Effector memory CD4-positive, alpha-beta T cell (primary cell): ENCODE measurements at places on chromosomes 7 and 10.

GRCh38 chr10:100634034-100634433, 98.3 kb downstream of the HIF1AN start:
- DNase-seq = no peak

DNA sequence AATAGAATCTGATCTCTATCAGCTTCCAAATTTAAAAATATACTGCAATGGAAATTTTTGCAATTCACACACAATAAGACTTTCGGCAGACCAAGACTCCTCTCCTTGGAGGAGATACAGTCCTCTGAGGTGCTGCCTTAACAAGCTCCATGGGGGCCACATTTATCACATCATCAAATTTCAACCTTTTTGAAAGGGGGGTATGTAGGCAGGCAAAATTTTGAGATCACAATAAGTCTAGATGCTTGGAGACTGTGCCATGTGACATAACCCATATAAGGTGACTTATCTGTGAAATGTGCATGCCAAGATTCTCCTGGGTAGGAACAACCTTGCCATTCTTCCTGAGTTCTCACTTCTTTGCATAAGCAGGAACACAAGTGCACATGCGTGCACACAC, at the start of gene OR2A12:
TSS of gene OR2A12 (plus strand) at position 301 of the 400 bp plus-strand sequence. CDS start 8,830 bp downstream, outside the sequence.
- DNase-seq = no peak

DNA sequence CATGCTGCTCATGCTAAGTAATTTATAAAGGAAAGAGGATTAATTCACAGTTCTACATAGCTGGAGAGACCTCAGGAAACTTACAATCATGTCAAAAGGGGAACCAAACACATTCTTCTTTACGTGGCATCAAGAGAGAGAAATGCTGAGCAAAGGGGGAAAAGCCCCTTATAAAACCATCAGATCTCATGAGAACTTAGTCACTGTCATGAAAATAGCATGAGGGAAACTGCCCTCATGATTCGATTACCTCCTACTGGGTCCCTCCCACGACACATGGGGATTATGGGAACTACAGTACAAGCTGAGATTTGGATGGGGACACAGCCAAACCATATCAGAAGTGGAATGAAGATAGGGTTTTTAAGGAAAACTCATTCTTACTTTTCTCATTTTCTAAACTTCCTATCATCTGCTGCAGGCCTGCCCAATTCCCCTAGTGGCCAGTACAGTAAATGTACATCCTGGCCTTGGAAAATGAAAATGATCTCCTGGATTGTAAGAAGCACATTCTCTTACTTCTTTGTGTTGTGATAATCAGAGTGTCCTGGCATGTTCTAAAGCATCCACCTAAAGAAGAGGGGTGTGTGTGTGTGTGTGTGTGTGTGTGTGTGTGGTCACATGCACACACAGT, 421.5 kb downstream of the LRMDA start:
- DNase-seq = no peak

GRCh38 chr7:69801729-69802682, 203.7 kb downstream of the AUTS2 start:
- DNase-seq = no peak

DNA sequence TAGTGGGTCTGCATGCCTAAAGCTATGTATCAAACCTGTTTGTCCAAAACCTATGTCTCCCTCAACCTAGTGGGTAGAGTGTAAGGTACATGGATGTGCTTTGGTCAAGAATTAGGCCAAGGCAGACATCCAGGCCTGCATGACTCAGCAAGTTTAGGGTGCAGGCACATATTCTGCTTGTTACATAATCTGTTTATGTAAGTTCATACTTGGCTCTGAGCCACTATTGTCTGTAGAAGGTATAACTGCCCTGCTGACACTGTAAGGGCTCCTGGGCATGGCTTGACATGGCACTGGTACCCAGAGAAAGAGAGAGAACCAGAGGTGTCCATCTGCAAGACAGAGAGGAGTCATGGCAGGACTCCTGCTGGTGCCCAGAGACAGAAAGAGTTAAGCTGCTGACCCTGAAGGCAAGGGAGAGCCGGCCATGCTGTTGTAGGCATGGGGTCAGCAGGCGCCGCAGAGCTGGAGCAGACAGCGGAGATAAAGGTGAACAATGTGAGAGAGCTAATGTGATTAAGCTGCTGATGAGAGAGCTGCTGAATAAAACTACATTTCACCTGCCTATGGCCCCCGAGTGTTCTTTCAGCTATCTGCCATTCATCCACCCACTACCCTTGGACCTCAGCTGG, 118.5 kb upstream of the TMEM106B start:
- DNase-seq = no peak

GRCh38 chr7:85185424-85186082, 1.3 kb downstream of the SEMA3D start:
- no peak for DNase-seq

GRCh38 chr10:86098187-86098881, 268.3 kb downstream of the GRID1 start:
- no peak for DNase-seq

DNA sequence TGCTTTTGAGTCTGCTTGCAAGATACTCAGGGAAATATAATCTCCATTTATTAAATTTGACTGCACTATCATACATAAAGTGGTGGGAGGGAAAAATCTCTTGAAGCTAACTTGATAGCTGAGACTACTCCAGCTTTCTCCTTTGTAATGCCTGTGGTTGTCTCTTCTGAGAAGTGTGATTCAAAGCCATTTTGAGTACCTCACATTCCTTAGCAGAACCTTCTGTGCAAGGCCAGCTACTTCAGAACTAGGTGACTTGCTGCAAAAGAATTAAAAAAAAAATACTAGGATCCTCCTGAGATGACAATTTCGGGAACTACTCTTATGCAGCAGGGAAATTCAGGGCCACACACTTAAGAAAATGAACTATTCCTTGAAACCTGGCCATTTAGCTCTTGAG, 294.8 kb downstream of the MDFIC start:
- DNase-seq = no peak

DNA sequence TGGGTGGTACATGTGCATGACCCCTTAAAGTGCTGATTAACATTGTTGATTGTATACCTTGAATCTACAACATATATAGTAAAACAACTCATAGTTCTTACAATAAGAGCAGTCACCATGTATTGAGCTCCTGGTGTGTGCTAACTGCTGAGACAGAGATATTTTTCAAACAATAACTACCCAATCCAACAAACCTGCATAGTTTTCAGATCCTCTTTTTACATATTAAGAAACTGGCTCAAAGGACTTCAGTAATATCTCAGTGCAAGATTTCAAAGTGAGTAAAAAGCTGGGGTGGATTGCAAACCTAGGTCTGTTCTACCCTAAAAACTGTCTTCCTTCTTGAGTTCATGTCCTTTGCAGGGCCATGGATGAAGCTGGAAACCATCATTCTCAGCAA, 272.2 kb downstream of the SNX13 start:
- no peak for DNase-seq
